ENCODE measurements at places on chromosomes 13 and 19. TPM values are rescaled to one million over a fixed set of nuclear protein-coding genes. Genes with fewer than 3 reads are reported as not detected.

GRCh38 chr13:100811928-100812327, 137.3 kb upstream of the TMTC4 start:
- peaks cover 4% of the 10 kb centered on the region for H3K27me3 ChIP-seq
- no peaks in the 10 kb centered on the region for H3K4me1 ChIP-seq
- no peak overlapping the region for H3K4me3 ChIP-seq
- H3K36me3 ChIP-seq = no peaks in the 10 kb centered on the region
- no peak overlapping the region for H3K27ac ChIP-seq

- no peak overlapping the region for H3K4me3 ChIP-seq
- H3K4me1 ChIP-seq = no peaks in the 10 kb centered on the region
- no peak overlapping the region for H3K27ac ChIP-seq
- H3K36me3 ChIP-seq = no peaks in the 10 kb centered on the region
These were observed 171.9 kb downstream of the FOXO1 start for GRCh38 chr13:40494513-40494912.

ZFP82 gene
- polyA plus RNA-seq = 1.4 TPM

CD177 gene
- polyA plus RNA-seq = 0.17 TPM

- H3K4me1 ChIP-seq = peaks cover 6% of the 10 kb centered on the region
- H3K36me3 ChIP-seq = no peaks in the 10 kb centered on the region
- H3K27me3 ChIP-seq = peaks cover 12% of the 10 kb centered on the region
- DNase-seq = no peak
These were observed 86.3 kb downstream of the RNASEH2B start for GRCh38 chr13:50995854-50996253.

VAV1 gene
- not detected for polyA plus RNA-seq

ZNF432 gene
- polyA plus RNA-seq = 3.2 TPM

Data from IMR-90 (cell line).